NCI-H1105 (cell line): ENCODE measurements at places on chromosomes 7 and 10.

DNA sequence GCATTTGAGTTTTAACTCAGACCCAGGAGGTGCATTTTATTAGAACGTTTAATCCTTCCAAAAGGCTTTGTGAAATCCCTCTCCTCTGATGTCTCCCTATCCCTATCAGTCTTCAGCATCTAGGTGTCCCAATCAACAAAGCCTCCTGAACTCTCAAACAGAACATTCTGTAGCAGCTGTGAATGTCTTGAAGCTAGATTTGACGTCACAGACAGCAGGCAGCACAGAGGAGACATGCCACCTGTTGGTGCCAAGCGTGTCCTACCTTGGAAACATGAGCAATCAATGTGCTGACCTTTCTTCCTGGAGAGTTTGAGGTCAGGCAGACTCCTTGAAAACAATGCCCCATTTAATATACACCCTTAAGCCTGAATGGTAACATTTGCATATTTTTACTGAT, 125.5 kb downstream of the RNLS start:
- DNase-seq, result no peak

DNA sequence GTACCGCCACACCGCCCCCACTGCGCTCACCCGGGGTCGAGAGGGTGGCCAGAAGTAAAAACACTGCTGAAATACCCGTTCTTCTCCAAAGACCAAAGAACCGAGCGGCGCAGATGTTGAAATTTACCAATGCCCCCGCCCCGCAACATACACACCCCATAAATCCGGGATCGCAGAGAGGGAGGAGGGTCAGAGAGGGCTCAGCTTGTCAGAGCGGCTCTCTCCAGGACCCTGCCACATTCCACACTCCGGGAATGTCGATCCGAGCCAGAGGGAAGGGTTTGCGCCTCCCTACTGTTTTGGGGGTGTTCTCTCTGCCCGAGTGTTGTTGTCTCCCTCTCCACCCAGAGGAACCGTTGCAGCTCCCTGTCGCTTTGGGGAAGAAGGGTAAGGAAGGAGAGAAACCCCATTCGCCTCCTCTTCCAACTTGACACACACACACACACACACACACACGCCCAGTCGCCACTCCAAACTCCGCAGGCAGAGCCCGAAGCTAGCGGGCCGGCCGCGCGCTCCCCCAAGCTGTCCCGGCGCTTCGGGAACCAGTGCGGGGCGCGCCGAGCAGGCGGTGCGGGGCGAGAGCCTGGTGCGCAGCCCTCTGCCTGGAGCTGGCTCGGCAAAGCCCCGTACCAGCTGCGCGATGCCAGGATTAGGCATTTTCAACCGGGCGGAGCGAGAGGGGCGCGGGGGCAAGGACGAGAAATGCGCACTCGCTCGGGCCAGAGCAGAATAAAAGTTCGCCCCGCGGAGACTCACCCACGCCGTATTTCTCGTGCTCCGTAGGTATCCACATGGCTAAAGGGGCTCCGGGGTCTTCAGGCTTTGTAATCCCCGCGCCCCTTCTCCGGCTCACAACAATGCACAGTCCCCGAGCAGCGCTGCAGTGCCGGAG, 609 bp downstream of the DOCK4 start:
- no peak for DNase-seq

GRCh38 chr7:113093561-113093960, 6.9 kb upstream of the GPR85 start:
- DNase-seq, result no peak

DNA sequence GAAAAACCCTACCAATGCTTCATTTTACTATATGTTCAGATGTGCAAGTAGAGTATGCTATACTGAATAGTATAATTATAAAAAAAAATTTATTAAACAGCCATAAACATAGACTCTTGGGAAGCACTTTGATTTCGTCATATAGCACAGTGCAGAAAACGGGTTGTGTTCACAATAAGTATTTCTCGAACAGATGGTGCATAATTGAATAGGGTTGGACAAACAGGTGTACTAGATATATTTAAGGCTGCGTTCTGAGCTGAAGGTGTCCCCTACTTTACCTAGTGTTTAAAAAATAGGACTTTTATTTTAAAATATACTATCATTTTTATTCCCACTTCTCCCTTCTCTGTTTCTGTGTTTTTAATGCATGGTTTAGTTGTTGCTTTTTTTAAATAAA, 841.5 kb downstream of the ANKRD7 start:
- no peak for DNase-seq

DNA sequence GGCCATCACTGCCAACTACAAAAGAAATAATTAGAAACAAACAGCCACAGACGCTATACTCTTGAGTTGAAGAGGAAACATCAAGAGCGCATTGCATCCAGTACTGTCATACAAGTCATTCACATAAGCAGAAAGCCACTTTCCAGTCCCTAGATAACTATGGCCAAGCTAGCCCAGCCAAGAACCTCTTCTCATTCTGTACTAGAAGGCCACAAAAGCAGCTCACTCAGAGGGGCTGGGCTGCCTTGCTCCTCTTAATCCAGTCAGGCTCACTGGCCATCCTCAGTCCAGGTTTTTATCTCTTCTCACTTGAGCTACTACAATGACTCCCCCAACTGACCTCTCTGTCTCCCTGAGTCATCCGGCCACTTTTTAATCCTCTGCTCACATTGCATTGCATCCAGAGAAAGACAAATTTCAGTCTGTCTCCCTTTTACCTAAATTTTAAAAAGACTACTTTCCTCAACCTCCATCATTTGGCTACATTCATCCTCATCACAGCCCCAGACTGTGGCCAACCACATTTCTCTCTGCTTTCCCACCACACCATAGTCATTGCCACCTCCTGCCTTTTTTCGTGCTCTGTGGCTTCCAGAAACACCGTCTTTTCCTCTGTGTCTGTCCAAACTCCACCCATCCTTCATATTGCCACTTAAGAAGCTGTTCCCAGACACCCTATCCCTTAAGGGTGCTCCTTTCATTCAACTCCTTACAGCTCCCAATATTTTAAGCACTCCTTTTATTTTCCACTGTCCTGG, 25.0 kb downstream of the PPP1R3C start:
- no peak for DNase-seq

- no peak for DNase-seq
Measured at GRCh38 chr7:94458041-94458440, 51.6 kb upstream of the CASD1 start.
